ENCODE measurements at places on chromosomes 1 and 21.

GRCh38 chr1:38852780-38853179 is 6.8 kb downstream of the RRAGC start:
- DNase-seq, result no peak

- no peak for DNase-seq
These were observed 458.0 kb upstream of the DEPDC1 start for GRCh38 chr1:68954841-68955240.

DNA sequence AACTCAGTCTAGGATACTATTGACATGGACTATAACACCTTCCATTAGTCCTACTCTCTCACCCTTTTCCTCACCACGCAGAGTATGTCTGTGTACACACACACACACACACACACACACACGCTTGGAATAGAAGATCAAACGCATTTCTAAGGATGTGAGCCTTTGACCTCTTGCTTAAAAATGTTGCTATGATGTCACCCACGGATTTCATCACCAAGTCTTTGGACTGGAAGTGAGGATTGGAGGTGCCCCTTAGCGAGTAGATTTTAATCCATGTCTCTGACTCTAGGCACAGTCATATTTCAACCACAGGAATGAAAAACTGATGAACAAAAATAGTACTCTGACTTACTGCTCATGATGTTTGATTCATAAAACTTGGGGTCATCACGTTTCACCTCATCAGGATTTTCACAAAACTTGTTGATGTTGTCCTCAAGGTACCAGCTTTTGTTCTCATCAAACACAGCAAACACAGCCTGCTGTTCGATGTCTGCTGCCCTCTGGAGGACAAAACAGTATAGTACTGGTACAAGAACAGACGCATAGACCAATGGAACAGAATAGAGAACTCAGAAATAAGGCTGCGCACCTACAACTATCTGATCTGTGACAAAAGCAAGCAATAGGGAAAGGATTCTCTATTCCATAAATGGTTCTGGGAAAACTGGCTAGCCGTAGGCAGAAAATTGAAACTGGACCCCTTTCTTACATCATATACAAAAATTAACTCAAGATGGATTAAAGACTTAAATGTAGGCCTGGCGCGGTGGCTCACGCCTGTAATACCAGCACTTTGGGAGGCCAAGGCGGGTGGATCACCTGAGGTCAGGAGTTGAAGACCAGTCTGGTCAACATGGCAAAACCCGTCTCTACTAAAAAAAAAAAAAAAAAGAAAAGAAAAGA is 39.9 kb downstream of the F5 start:
- DNase-seq, result peak; percentile 13

DNA sequence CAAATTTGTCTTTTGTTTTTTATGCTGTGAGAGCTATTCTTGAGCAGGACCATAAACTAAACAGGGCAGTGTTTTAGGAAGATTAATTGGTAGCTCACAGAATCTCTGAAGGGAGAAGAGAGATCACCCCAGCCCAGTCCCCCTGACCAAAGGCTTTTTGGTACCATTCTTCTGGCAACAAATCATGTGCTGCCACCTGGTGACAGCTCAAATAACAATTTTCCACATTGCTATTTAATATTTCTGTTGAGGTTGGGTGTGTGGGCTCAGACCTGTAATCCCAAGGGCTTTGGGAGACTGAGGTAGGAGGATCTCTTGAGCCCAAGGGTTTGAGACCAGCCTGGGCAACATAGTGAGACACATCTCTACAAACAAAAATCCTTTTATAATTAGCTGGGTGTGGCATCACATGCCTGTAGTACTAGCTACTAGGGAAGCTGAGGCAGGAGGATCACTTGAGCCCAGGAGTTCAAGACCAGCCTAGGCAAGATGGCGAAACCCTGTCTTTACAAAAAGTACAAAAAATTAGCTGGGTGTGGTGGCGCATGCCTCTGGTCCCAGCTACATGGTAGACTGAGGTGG is 2.2 kb upstream of the TESK2 start:
- DNase-seq, result peak; percentile 60

DNA sequence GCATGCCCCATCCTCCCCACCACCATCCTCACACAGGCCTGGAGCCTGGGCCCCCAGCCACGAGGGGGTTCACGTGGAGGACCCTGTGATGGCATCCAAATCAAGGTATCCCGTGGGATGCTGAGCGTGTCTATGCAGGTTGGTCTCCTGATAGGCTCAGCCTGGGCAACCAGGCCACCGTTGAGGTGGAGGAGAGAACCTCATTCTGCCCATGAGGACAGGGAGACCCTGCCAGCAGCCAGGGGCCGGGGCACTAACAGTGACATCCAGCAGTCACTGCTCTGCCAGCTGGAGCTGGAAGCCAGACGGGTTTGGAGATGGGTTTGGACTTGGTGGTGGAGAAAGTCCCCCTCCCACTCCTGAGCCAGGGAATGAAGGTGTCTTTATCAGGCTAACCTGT is 582.8 kb downstream of the MATN1 start:
- DNase-seq, result no peak

- DNase-seq, result no peak
These were observed 156.5 kb downstream of the PDE4B start for GRCh38 chr1:65949230-65949626.

GRCh38 chr1:33002006-33002405 is 34.7 kb downstream of the AK2 start:
- no peak for DNase-seq

DNA sequence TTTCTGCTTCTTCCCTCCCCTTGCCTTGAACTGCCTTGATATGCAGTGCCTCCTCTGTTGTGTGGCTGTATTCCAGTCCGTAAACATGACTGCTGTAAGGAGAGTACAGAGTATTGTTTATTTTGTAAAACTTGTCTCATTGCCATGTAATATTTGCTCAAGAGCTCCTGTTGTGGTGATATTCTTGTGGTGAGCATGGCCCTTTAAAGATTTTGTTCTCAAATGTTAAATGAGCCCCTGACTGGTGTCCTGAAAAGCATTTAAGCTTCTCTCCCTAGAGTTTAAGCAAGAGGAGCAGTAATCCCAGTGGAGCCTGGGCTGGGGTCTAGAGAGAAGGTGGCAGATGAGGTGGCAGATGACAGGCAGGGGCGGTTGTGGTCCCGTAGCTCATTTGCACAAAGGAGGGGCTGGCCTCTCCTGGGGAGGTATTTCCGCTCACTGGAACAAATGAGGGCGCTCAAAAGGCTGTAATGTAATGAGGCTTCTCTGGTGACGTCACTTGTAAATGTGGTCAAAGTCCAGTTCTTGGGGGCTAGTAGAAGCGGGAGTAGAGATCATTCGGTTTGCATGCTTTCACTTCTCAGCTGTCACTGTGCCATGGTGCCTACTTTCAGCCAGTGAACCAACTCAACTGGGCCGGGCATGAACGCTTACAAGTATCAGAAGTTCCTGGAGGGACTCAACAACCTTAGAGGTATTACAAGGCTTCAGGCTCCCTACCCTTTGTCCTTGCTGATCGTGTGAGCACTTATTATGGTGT is 46.0 kb upstream of the MACF1 start:
- no peak for DNase-seq

DNA sequence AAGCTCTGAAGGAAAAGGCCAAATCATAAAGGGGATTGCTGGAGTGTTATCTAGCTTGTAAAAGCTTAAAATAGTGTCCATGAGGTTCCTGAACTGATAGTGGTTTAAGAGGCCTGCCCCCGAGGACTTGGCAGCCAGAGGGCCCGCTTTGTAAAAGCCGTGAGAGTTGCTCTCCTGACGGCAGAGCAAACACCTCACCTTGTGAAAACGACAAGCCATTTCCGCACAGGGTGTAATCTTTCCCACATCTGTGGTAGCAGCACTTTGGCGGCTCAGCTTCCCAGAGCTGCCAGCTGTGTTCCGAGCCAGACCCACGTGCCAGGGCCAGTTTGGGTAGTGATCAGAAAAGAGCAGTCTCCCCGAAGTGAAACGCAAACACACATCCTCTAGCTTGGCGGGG is 37.0 kb downstream of the SERBP1 start:
- DNase-seq, result no peak

DNA sequence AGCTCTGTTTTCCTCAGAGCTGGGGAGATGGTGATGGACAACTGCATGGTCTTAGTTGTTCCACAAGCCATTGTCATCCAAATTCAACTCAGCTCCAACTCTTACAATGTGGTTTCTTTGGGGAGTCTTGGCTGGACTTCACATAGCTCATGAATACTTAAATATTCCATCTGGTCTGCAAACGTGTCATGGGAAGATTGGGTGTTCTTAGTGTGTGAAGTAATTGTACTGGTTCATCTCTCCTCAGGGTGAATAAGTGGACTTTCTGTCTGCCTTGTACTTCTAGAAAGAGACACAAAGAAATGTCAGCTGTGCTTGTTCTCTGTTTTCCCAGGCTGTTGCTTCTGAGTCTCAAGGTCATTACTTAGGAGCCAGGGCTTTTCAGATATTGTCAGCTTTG is 106.6 kb downstream of the VPS13D start:
- DNase-seq, result no peak

DNA sequence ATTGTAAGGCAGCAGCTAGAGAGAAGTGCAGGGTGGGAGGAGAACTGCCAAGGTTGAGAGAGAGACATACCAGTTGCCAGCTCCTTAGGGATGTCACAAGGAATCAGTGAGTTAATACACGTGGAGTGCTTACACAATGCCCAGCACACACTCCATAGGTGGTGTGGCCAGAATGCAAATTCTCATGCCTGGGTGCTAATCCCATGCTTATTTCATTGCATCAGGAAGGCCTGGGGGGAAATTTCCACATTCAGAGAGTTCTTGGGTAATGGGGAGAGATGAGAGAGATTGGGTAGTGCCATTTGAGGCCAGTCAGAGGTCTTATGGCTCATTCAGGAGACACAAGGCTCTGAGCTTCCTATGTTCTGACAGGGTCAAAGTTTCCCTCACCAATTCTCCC is 38.7 kb downstream of the GJA5 start:
- DNase-seq, result no peak

- DNase-seq, result no peak
These were observed 2.5 kb upstream of the PTGER3 start for GRCh38 chr1:71049951-71050598.

GRCh38 chr21:33025106-33025488 is 638 bp upstream of the OLIG2 start:
- DNase-seq, result no peak

DNA sequence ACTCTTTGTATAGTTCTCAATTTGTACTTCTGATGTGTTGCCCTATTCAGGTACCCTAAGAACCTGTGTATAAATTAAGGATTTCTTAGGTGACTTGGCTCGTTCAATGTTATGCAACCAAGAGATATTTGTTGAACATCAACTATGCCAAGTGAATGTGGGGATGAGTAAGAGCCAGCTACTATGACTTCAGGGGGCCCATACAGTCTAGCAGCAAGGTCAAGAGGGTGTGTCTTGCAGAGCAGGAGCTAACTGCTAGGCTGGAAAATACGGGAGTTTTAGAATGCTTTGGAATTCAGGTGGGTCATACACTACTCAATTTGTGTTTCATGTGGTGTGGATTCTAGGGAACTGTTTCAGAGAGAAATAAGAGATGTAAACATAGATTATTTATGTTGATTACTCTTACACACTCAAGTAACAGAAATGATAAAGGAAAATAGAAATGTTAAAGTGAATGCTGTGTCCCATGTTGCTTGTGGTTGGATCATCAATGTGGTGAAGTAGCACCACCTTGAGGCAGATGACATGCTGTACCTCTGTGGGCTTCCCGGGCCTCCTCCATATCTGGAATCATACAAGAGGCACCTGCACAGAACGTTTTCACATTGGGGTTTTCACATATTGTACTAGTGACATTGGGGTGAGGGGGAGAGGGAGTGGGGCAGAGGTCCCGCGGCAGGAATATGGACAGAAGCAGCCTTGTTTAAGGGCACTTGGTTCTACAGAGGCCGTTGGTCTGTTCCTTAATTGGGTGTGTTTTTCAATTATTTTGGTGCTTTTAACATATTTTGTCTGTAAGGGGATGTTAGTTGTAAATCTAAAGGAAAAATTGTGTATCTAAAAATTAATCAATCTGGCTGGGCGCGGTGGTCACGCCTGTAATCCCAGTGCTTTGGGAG is 12.4 kb downstream of the ARPC5 start:
- DNase-seq, result peak; percentile 30

DNA sequence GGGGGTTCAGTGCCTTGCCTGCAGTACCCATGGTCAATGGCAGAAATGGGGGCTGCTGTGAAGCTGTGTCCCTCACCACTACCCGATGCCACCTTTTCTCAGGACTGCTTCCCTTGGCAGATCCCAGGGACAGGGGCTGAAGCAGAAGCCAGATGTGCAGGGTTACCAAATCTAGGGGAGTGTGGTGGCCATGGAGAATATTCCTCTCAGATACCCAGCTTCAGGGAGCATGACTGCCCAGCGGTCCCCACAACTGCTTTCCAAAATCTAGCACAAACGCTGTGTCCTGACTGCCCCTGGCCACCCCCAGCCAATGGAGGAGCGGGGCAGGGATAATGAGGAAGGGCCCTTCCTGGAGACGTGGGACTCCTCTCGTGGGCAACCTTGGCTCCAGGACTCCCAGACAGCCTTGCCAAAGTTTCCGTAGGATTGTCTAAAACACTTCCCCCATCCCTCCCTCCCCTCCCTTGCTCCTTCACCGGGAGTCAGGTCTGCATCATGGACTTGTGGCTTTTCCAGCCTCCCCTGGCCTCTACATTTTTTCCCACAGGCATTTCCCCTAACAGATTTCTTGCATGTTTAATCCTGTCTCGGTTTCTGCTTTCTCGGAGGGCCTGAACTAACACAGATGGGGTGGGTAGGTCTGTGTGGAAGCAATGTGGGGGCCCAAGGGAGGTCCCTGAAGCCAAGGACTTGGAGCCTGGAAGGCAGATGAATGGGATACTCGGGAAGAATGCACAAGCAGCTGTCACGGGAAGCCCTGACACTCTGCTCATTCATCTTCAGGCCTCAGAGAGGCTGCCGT is 80.5 kb downstream of the OMA1 start:
- no peak for DNase-seq

DNA sequence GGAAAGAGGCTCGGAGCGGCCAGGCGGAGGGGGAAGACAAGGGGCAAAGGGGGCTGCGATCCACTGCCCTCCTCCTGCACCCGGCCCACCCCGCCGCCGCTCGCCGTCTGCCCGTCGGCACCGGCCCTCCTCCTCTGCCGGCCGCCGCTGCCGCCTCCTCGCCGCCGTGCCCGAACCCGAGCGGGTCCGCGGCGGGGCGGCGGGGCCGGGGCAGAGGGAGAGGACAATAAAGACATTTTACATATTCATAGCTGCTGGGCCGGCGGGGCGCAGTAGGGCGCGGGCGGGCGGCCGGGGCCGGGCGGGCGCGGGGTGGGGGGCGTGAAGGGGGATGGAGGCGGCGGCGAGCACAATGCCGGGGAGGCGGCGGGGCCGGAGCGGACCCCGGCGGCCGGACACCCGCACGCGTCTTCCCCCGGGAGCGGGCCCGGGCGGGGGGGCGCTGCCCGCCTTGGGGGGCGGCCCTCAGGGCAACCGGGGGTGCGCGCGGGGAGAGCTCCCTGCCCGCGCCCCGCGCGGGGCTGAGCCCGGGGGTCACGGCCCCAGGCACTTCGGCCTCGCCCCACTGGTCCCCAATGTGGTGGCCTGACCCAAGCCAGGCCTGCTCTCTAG is 546 bp downstream of the POU2F1 start:
- DNase-seq, result no peak

All from naive thymus-derived CD8-positive, alpha-beta T cell (primary cell).